ENCODE measurements at places on chromosomes 3 and 15. TPM values are rescaled to one million over a fixed set of nuclear protein-coding genes. Genes with fewer than 3 reads are reported as not detected.

Gene PATL2
- total RNA-seq = 1.6 TPM

Gene ASB7
- 10.7 TPM for total RNA-seq

Gene PPM1L
- 136 TPM for total RNA-seq

Gene CD86
- 7.3 TPM for total RNA-seq

Gene LSAMP
- 1.6 TPM for total RNA-seq
